Activated T-helper 17 cell treated with anti-CD3 and anti-CD28 coated beads, Interleukin-2, amount 50 U/mL, for 72 hours (primary cell): ENCODE measurements at places on chromosomes 2 and 18. TPM values are rescaled to one million over a fixed set of nuclear protein-coding genes. Genes with fewer than 3 reads are reported as not detected.
A peak's percentile ranks its signal among the peaks of the same experiment; 100 is the strongest.

DNA sequence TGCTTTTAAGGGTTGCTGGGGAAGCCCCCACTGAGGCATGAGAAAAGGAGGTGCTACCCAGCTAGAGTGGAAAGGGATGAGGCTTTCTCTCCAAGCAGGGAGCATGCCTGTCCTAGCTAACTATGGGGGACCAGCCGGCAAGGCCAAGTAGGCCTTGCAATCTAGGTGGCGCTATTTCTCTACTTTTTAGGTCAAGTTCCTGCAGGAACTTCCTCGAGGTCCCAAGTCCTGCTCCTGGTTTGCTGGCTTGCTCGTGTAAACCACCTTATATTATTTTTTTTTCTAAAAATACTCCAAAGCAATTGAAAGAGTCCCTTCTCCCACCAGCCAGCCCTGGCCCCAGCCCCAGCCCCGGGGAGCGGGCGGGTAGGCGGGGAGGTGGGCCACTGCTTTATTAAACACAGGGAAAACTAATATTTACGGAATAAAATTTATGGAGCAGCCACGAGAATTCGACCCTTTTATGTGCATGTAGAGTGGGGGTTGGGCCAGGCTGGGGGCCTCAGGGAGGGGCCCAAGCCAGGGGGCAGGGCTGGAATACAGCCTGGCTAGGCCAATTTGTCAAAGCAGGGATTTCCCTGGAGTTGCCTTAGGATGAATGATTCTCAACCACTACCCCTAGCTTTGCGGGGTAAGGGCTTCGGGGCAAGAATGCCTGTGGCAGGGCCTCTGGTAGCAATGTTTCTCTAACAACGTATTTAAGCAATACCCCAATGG is 12.8 kb upstream of the IHH start:
- ATAC-seq: no peak

- no peak for ATAC-seq
Observed at GRCh38 chr18:56565046-56565445, 73.3 kb downstream of the TXNL1 start.

DNA sequence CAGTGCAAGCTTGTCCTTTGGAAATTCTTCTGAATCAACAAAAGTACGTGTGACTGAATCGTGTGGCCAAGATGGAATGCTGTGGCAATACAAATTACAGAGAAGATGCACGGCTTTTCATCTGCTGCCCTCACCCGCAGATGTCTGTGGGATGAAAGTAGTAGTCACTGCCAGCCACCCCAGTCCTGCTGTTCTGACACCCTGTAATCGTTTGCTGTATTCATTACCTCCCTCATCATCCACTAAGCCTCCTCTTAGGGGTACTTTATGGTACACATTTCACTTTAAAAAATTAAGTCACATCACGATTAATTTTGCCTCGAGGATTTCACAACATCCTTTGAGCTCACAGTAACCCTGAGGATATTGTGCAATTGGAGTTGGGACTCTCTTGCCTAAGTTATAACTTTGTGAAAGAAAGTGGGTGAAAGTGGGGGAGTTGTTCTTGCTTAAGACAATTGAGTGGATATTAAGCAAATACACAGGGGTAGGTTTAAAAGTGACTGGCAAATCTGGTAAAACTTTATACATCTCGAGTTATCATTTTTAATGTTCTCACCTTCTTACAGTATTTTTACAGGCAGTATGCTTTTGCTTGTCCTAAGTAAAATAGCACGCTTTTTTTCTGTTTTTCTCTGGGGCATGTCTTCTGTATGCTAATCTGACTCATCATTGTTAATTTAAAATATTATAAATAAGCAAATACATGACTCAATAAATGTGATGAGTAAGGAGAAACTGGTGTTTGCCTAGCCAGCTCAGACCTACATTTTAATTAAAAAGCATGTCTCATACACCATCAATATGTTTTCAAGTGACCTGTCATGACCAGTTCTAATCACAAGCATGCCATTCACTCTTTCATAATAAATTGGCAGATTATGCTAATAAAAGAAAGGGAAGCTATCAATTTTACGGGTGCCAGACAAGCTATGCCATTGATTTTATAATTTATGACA is 680.9 kb downstream of the IRS1 start:
- ATAC-seq: no peak

GRCh38 chr18:78693429-78693828 is 286.2 kb upstream of the SALL3 start:
- no peak for ATAC-seq

GRCh38 chr18:37657493-37657892 is 91.9 kb upstream of the CELF4 start:
- ATAC-seq: no peak

DNA sequence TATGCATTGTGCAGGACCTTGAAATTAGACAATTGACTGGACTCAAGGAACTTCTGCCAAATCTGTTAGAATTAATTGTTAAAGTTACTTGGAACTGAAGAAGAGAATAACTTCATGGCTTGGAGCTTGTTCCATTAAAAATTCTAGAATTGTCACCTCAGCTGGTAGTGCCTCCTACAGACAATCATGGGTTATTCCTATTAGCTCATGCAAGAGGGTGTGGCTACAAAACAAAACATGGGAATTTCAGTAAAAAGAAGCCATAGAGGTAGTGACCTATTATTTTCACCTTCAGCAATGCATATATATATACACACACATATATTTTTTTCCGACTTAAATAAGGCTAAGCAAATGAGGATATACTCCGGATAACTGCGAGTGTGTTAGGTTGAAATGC is 181.9 kb upstream of the DTNA start:
- no peak for ATAC-seq

GRCh38 chr2:15471606-15472005 is 89.5 kb downstream of the NBAS start:
- no peak for ATAC-seq

- no peak for ATAC-seq
Observed at GRCh38 chr2:222582928-222583327, 73.0 kb downstream of the FARSB start.

GRCh38 chr2:85318222-85319074 is 9.3 kb downstream of the TGOLN2 start:
- peak; percentile 96 for ATAC-seq

- ATAC-seq: no peak
Observed at GRCh38 chr2:115389024-115389423, 946.6 kb downstream of the DPP10 start.

GRCh38 chr2:5521461-5521860 is 170.7 kb upstream of the SOX11 start:
- ATAC-seq: no peak

GRCh38 chr2:5123582-5124196 is 568.5 kb upstream of the SOX11 start:
- ATAC-seq: no peak

DNA sequence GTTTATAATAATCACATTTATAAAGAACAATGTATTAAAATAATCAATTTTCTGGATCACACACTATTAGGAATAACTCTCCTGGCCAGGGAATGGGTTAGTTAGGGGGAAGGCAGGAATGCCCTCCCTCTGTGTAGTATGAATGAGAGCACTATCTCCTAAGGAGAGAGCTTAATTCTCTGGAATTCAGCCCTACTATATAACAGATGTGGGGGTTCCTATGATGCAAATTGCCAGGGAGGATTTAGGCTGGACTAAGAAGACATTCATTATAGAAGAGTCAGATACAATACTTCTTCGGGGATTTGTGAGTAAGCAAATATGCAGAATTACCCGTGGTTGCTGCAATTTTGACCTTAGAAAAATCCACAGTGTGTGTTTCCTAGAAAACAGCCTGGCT is 250.1 kb upstream of the VRK2 start:
- no peak for ATAC-seq

DNA sequence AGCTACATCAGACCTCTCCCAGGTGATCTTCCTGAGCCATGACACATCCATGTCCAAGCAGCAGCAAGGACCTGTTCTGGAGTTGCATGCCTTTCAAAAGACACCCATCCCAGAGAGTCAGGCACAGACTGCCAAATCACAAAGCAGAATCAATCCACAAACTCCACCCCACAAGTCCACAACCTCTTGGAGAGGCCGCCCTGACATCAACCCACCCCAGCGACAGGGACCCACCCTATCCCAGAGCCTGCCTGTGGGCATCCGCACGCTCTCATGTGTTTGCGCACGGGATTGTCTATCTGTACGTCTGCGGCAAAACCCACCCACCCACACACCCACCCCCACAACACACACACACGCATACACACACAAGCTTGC is 11.9 kb downstream of the SMAD7 start:
- ATAC-seq: no peak

- no peak for ATAC-seq
Observed at GRCh38 chr18:57083485-57083884, 63.4 kb upstream of the BOD1L2 start.

GRCh38 chr2:65722028-65722778 is 289.8 kb upstream of the SPRED2 start:
- ATAC-seq: no peak

- ATAC-seq: no peak
Observed at GRCh38 chr2:27350106-27350693, 6.4 kb downstream of the GTF3C2 start.

DNA sequence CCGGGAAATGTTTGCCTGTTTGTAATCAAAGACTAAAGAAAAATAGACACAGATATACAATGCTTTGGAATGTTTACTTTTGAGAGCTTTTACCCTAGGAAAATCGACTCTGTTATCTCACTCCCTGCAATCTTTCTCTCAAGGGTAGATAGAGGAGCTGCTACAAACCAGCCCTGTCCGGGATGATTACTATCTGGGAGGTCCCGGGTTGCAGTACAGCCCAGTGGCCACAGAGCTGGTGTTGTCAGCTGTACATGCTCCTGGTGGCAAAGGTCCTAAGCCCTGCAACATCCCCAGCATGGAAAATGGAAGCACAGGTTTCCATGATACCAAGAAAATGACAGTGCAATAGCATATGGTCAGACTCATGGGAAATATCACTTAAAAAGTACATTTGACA is 570.5 kb upstream of the SOX11 start:
- ATAC-seq: no peak

DNA sequence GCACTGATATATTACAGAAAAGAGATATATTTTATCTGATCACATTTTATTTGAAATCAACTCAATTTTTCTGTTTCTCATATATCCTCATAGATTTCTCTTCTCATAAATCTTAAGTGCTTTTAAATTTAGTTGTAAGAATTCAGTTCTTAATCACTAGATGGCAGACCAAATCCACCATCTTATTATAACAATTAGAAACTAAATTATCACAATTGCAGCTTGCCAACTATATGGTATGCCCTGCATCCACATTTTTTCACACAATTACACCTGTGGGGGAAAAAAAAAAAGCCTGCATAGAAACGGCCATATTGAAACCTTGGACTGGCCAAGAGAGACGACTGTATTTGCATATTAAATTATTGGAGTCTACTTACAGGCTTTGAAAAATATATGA is 64.4 kb downstream of the COL5A2 start:
- no peak for ATAC-seq

- no peak for ATAC-seq
Observed at GRCh38 chr18:55018602-55019001, 59.3 kb upstream of the CCDC68 start.

- no peak for ATAC-seq
Observed at GRCh38 chr2:131016826-131017741, 76.2 kb downstream of the FAM168B start.

GRCh38 chr2:158718851-158719250 is 76.3 kb upstream of the DAPL1 start:
- no peak for ATAC-seq

DNA sequence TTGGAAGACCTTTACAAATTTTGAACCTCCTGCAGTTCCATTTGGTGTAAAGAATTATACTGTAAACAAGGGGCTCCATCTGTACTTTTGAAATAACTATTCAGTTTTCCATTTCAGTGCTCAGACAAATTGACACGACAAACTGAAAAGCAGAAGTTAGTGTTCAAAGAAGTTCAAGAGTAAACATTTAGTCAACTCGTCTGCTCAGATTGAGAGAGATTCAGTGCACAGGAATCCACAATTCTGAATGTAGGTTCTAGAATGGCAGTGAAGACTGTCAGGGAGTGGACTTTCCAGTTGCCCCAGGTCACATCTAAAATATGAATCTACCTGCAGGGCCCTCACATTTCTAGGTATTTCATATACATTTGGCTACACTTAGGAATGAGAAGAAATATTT is 322.3 kb upstream of the TCF4 start:
- no peak for ATAC-seq

DNA sequence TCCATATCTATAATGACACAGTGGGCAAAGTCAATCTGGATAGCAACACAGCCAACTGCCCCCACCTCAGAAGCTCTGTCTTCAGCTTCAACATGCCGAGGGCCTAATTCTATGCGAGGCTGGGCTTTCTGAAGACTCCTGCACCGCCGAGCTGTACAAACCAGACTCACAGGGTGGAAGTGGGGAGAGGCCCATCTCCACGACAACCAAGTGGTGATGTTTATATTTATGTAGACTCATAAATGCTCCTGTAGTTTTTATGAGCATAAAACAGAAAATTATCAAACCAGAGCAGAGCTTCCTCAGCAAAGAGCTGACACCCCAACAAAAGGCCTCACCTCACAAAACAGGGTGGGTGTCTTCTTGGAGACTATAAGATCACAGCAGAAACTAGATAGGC is 77.0 kb upstream of the LGALSL start:
- no peak for ATAC-seq

GRCh38 chr2:11077411-11077810 is 77.9 kb upstream of the SLC66A3 start:
- ATAC-seq: no peak

GRCh38 chr2:85921659-85922058 is 32.9 kb upstream of the ST3GAL5 start:
- no peak for ATAC-seq

GRCh38 chr18:41765460-41765859 is 189.6 kb upstream of the PIK3C3 start:
- no peak for ATAC-seq

- ATAC-seq: no peak
Observed at GRCh38 chr2:50606860-50607259, 425.1 kb downstream of the NRXN1 start.

GRCh38 chr2:188306271-188306670 is 14.6 kb downstream of the GULP1 start:
- ATAC-seq: no peak

GRCh38 chr2:192197357-192197756 is 2.6 kb upstream of the TMEFF2 start:
- no peak for ATAC-seq

DNA sequence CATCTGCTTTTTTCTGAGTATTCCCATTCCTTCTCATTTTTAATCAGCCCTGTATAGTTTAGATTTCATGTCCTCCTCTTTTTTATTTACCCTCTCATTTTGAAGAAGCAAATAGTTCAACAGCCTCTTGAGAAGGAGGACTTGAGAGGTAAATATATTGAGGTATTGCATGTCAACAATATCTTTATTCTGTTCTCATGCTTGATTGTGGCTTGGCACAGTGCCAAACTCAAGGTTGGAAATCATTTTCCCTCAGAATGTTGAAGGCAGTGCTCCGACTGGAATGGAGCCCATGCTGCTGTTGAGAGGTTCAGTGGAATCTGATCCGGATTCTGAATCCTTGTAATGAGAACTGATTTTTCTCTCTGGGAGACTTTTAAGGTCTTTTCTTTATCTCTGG is 31.0 kb upstream of the GALNT3 start:
- no peak for ATAC-seq

Gene TWIST2
- total RNA-seq: not detected

Gene C2orf78
- total RNA-seq: 0.08 TPM

Gene GRB14
- not detected for total RNA-seq

Gene ADCYAP1
- not detected for total RNA-seq

Gene RPRM
- total RNA-seq: not detected

Gene RGPD3
- total RNA-seq: 0.26 TPM

Gene PARD6G
- total RNA-seq: 1.5 TPM

Gene KCNE4
- total RNA-seq: not detected

Gene PSMA8
- 0.58 TPM for total RNA-seq
